Skeletal muscle cell (primary cell): ENCODE measurements at places on chromosomes 7 and 10.

DNA sequence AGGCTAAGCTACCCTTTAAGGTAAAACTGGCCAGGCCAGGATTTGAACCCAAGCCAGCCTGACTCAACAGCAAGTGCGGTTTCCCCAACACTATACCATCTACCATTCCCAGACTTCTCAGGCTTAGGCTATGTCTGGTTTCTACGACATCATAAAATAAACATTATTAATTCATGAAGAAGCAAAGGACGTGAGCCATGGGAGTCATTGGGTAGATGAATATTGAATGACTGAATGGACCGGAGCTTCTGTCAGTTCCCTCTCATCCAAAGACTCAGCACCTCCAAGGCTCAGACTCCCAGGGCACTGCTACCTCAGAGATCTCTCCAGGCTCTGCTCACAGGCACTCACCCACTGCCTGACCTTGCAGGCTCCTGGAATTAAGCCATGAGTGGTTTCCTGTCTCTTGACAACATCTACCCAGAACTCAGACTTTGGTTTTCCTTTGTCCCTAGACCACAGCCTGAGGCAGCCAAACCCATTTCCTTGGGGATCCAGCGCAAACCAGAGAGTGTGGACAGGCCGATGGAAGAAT lies 64.6 kb upstream of the STEAP1B start:
- DNase-seq, result peak; percentile 82

- DNase-seq, result no peak
Observed at GRCh38 chr10:78518224-78518623, 484.6 kb downstream of the RPS24 start.

DNA sequence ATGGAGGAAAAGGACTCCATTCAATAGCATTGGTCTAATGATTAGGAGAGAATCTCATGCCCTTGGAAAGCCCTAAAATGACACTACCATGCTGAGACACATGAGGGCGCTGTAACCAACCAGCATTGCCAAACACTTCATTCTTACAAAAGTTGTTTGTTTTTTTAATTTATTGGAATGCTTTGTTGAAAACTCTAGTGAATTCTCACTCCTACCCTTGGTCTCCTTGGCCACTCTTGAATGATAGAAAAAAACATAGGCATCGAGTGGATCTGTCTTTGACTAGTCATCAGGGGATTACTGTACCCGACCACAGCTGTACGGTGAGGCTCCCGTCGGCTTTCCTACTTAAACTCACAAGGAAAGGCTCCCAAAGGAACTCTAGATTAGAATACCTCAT lies 29.3 kb upstream of the ADD3 start:
- peak; percentile 70 for DNase-seq

- DNase-seq, result no peak
Observed at GRCh38 chr7:101906291-101907240, 89.1 kb downstream of the CUX1 start.

DNA sequence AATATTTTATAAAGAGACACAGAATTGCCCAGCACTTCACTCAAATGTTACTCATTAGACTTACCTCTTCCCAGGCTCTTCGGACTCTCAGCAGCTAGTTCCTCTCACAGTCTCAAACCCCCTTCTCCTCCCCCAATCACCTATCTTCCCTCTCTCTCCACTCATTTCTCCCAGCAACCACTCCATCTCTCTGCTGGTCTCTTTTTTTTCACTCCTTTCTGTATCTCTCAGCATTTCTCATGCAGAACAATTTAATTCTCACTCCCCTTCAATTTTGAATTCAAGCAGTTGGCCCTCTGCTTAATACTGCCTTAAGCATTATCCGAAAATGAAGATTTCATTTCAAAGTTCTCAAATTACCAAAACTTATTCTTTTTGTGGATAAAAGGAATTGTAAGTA lies 34.4 kb upstream of the CAV2 start:
- no peak for DNase-seq

GRCh38 chr7:1939434-1940401 lies 269.6 kb downstream of the ELFN1 start:
- DNase-seq, result no peak

- no peak for DNase-seq
Observed at GRCh38 chr7:117190746-117191435, 132.0 kb downstream of the WNT2 start.

DNA sequence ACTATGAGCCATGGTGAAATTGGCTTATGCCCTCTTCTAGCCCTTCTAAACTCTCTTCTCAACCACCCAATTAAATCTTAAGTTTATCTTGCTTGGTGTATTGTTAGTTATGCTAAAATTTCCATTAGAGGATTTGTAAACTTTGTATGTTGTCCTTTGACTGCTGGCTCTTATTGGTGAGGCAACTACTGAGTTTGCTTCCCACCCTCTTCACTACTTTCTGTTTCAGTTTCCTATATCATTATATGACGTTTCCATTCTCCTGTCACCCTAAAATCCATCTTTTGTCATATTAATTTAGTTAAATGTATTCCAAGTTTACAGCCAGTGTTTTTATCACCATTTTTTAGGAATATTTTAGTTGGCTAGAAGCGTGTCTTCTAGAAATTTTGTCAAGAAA lies 80.9 kb upstream of the VWC2 start:
- DNase-seq, result no peak

- peak; percentile 97 for DNase-seq
Observed at GRCh38 chr7:17600340-17600752, 301.9 kb downstream of the AHR start.

- DNase-seq, result no peak
Observed at GRCh38 chr7:82124445-82124844, 319.1 kb downstream of the CACNA2D1 start.

DNA sequence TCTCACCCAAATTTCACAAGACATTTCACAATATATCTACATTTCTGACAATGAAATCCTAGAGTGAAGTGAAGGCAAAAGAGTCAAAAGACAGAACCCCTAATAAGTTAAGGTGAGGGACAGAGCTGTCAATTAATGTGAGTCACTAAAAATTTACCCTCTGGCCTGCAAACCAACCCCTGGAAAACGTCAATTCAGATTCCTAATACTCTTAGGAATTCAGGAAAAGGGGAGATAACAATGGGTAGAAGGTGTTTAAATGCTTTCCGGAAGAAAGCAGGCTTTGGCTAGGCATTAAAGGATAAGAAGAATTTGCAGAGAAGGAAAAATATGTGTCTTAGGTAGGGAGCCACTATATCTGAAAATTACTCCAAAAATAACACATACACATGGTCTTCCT lies 299.6 kb downstream of the INHBA start:
- no peak for DNase-seq

GRCh38 chr7:124713086-124713485 lies 52.5 kb downstream of the GPR37 start:
- no peak for DNase-seq

DNA sequence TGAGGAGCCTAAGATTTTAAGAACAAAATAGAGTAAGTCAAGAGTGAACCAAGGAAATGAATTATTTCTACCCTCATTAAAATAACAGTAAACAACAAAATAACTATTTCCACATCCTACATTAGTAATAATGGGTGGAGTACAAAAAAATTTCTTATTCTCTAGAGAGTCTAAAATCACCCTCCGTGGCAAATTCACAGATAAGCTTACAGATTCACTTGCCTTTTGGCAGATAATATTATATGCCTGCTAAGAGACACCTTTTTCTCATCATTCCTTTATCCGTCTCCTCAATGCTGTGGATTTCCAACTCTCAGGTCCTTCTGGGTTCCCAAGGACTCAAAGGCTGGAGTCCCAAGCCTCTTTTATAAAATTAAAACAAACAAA lies 2.2 kb upstream of the EPC1 start:
- DNase-seq, result no peak

GRCh38 chr7:151425670-151426440 lies 14.1 kb downstream of the CRYGN start:
- peak; percentile 67 for DNase-seq

DNA sequence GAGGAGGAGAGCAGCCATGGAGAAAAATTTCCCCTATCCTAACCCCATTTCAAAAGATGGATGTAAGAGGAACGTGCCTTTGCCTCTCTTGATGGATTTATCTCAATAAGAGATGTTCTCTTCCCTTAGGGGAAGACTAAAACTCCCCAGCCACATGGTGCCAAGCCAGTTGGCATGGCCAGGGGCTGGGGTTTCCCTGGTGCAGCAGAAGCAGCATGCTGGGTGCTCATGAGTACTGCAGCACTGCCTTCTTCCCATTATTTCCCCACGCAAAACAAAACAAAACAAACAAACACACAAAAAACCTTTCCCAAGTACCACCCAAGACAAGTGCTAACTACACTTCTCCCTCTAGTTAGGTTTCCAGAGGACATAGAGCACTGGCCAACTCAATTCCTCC lies 97.2 kb downstream of the DOCK4 start:
- no peak for DNase-seq

GRCh38 chr10:16919121-16919982 lies 102.1 kb upstream of the RSU1 start:
- DNase-seq, result no peak

DNA sequence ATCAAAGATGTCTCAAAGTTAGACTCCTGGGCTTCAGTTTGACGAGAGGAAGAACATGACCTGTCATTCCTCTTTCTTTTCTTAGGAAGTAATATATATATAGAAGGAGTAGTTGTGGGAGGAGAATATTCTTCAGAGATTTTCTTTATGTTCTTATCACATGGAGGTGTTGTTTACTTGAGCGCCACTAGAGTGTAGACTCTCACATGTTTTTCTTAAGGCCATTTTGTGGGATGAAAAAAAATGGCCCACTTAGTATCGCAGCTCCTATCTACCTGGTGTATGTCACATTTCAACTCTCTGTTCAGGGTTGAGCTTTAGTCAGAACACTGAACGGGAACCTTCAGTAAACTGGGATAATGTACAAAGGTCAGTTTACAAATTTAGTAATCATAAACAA lies 645.2 kb downstream of the PHTF2 start:
- no peak for DNase-seq

GRCh38 chr7:157908006-157908782 lies 571.4 kb downstream of the DNAJB6 start:
- DNase-seq, result no peak

DNA sequence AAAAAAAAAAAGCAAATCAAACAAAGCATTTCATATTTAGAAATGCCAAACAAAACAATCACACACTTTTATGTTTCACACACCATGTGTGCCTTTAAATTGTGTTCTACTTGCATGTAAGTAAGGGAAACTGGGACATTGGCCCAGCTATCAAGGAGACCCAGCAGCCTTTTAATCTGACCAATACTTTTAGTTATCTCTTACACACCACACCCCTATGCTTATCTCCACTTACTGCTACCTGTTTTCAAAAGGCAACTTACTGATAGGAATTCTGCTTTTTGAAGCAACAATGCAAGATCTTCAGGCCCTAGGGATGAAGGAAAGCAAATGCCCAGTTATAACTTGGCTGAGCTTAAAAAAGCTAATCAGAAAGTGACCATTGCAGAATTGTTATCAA lies 1244.8 kb upstream of the SORCS1 start:
- DNase-seq, result no peak

GRCh38 chr10:131889755-131890154 lies 11.1 kb upstream of the PPP2R2D start:
- DNase-seq, result no peak

- DNase-seq, result no peak
Observed at GRCh38 chr10:58963723-58964124, 212.7 kb upstream of the PHYHIPL start.

DNA sequence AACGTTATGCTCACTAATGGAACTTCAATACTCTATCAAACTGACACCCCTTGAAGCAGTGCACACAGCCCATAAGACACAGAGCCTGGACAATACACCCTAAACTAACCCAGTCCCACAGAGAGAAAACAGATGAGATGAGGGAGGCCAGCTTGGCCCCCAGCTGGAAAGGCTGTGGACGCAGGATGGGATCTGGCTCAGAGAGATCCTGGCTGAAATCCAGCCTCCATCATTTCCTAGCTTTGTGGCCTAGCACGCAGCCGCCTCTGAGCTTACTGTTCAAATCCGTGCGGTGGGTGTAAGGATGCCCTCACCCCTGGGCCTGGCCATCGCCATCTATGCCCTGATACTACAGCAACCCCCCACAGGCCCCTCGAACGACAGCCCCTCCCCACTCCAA lies 32.7 kb downstream of the SNX8 start:
- peak; percentile 15 for DNase-seq

DNA sequence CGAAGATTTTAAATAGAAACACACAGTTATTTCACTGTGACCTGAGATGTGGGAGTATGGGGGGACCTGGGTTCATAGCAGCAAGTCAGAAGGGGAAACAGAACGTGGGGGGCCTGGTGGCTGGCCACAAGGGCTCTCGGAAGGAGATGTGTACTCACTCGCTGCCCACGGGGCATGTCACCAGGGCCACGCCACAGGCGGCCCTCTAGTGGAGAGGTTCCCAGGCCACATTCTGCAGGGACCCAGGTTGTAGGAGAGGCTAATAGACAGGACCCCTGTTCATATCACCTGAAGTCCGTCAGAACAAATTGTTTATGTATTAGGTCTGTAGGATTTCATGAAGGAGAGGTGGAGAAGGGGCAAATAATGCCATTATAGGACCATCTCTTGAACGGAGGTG lies 25.1 kb upstream of the SVOPL start:
- DNase-seq, result no peak

DNA sequence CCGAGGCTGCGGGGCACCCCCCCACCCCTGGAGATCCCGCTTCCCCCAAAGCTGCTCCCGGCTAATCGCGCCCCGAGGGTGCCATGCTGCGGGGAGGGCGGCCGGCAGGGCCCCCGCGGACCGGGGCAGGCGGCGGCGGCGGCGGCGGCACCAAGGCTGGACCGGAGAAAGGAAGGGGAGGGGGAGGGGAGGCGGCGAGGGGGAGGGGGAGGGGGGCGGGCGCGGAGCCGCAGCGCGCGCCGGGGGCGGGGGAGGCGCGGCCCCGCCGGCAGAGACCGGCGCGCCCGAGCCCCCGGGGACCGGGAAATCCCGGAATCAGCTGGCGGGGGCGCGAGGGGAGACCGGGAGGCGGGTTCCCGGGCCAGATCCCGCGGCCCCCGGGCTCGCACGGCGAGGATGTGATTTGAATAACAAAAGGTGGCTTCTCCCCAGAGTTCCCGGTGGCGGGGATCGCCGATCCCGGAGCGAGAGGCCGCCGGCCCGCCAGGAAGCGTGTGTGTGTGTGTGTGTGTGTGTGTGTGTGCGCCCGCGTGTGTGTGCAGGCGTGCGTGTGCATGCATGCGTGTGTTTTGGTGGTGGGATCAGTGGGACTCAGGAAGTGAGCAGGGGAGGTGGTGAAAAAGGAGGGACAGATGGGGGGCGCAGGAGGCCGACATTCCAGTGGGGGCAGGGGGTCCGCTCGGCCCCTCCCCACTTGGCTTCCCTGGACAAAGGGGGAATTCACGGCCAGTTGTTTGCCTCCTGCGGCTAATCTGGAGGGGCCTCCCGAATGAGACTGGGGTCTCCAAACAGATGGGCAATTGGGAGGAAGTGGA lies 99.5 kb downstream of the HIP1 start:
- no peak for DNase-seq

- no peak for DNase-seq
Observed at GRCh38 chr10:121579656-121580055, 18.6 kb downstream of the FGFR2 start.

GRCh38 chr7:30321882-30322192 lies 37.4 kb downstream of the ZNRF2 start:
- DNase-seq, result no peak

- peak; percentile 62 for DNase-seq
Observed at GRCh38 chr7:94763268-94763667, 107.3 kb upstream of the SGCE start.
